ENCODE measurements at places on chromosomes 2 and 18.

- no peak for DNase-seq
These were observed 19.8 kb downstream of the SMIM21 start for GRCh38 chr18:75407468-75408437.

GRCh38 chr2:187658952-187659525 lies 104.8 kb upstream of the TFPI start:
- DNase-seq: no peak

- DNase-seq: no peak
These were observed 46.9 kb downstream of the CCBE1 start for GRCh38 chr18:59650266-59650820.

DNA sequence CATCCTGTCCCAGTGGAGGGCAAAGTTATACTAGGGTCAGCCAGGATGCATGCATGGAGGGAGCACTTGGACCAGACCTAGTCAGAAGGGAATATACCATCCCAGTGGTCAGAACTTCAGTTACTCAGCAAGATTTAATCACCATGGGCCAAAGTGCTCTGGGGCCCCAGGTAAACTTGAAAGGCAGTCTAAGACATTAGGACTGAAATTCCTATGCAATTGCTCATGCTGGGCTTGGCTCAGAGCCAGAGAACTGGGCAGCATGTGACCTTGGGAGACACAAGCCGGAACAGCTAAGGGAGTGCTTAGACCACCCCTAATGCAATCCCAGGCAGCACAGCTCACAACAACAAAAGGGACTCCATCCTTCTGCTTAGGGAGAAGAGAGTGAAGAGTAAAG lies 401.3 kb downstream of the KCNJ3 start:
- DNase-seq: no peak

DNA sequence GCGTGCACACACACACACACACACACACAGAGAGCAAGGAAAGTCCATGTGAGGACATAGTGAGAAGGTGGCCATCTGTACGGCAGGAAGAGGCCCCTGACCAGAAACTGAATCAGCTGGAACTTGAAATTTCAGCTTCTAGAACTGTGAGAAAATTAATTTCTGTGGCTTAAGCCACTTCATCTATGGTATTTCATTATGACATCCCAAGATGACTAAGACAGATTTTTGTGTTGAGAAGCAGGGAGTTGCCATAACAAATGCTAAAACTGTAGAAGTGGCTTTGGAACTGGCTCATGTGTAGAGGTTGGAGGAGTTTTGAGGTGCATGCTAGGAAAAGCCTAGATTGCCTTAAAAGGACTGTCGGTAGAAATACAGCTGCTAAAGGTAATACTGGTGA lies 63.4 kb upstream of the ZBTB7C start:
- no peak for DNase-seq

GRCh38 chr2:134601264-134601663 lies 117.5 kb downstream of the TMEM163 start:
- no peak for DNase-seq

DNA sequence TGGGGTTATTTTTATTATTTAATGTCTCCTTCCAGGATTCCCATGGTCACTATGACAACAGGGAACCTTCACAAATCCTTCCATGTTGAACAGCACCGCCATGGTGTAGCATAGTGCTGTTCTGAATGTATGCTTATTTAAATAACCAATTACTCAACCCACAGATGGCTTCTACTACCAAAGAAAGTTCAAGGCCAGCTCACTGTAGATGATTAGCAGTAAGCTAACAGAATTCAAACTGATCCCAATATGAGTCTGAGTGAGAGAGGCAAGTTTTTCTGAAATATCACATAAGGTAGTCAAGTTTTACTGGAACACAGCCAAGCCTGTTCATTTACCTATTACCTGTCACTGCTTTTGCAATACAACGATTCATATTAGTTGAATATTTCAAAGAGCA lies 51.2 kb downstream of the CLASP1 start:
- no peak for DNase-seq

- no peak for DNase-seq
These were observed 15.9 kb upstream of the LRRTM4 start for GRCh38 chr2:77538031-77538430.

DNA sequence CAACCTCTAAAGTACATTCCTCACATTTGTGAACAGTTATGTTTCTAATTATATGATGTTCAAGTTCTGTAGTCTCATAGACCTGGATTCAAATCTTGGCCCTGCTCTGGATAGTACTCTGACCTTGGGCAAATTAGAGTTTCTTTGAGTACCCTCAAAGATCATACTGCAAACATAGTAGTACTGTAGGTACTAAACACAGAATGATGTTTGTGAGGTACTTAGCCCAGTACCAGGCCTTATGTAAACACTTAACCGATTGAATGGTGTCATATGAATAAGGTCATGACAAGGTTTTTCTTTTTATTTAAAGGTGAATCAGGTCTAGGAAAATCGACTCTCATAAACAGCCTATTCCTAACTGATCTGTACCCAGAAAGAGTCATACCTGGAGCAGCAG lies 19.1 kb downstream of the SEPTIN2 start:
- no peak for DNase-seq

Measured in stimulated activated CD8-positive, alpha-beta memory T cell treated with anti-CD3 and anti-CD28 coated beads, Interleukin-15, amount 100 ng/mL, for 1 hour (primary cell).